ENCODE measurements at places on chromosomes 1 and 21. TPM values are rescaled to one million over a fixed set of nuclear protein-coding genes. Genes with fewer than 3 reads are reported as not detected.

The SPOCD1 gene
- 43.3 TPM for total RNA-seq

The OR4F16 gene
- 0.25 TPM for total RNA-seq

The APOBEC4 gene
- 0.06 TPM for total RNA-seq

The FAM151A gene
- not detected for total RNA-seq

The DDR2 gene
- 178 TPM for total RNA-seq

Data from aortic smooth muscle cell (primary cell).